ENCODE measurements at places on chromosomes 11 and 22. TPM values are rescaled to one million over a fixed set of nuclear protein-coding genes. Genes with fewer than 3 reads are reported as not detected.

GP1BB gene
- total RNA-seq, result 2.0 TPM

CPT1B gene
- 10.3 TPM for total RNA-seq

- DNase-seq, result no peak
Measured at GRCh38 chr11:26651916-26652315, 69.9 kb downstream of the SLC5A12 start.

GRCh38 chr11:63951779-63952536 is 13.2 kb downstream of the NAA40 start:
- no peak for DNase-seq

- DNase-seq, result no peak
Measured at GRCh38 chr11:133570376-133570775, 38.1 kb upstream of the OPCML start.

DNA sequence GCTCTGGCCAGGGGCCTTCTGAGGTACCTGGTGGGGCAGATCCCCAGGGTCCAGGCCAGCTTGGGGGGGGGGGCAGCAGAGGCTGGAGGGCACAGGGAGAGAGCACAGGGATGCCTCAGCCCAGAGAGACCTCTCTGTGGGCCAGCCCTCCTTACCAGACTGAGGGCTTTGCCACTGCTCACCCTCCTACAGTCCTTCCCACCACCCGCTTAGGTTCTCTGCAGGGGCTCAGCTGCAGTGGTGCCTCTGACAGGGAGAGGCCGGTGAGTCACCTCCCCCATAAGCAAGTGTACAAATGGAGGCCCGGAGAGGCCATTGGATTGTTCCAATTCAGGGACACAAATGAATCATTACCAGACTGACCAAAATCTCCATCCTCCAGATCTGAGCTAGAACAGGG is 68.1 kb upstream of the LMO1 start:
- DNase-seq, result no peak

Measured in skin of body (tissue), 3 donors.